Skeletal muscle cell (primary cell): ENCODE measurements at places on chromosomes 12 and 14.
A peak's percentile ranks its signal among the peaks of the same experiment; 100 is the strongest.

GRCh38 chr14:91396959-91397815, 20.4 kb downstream of the CCDC88C start:
- DNase-seq: no peak

- DNase-seq: no peak
Measured at GRCh38 chr12:110775997-110776396, 33.3 kb upstream of the PPP1CC start.

DNA sequence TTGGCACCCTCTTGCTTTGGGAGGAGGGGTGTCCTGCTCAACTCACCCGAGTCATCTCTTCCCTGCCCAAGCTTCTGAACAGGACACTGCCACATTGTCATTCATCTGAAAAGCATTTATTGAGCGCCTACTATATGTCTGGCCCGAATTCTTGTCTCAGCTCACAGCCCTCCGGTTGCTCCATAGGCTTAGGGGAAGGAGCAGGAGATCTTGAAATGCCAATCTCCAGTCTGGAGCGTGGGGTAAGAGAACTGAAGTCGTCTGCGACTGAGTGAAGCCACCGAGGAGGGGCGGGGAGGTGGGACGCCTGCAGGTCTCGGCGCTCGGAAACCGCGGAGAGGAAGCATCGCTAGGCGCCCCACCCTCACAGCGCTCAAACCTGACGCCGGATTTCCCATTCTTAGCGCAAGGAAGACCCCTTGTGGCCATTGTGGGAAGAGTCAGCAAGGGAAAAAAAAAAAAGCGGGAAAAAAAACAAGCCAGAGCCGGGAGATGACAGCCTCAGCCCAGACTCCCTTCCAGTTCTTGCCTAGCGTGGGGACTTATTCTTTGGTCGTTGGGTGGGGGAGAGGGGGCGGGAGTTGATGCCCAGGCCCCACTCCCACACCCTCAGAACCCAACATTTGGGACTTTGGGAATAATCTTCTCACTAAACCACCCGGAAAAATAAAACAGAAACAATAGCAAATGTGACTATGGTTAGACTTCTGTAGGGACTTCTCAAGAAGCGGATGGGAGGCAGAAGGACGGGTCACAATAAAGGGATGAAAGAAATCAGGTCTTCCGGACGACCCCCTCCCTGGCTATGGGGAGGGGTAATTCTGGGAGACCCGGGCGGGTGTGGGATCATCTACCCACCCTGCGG, 28.2 kb upstream of the SMUG1 start:
- DNase-seq: no peak

DNA sequence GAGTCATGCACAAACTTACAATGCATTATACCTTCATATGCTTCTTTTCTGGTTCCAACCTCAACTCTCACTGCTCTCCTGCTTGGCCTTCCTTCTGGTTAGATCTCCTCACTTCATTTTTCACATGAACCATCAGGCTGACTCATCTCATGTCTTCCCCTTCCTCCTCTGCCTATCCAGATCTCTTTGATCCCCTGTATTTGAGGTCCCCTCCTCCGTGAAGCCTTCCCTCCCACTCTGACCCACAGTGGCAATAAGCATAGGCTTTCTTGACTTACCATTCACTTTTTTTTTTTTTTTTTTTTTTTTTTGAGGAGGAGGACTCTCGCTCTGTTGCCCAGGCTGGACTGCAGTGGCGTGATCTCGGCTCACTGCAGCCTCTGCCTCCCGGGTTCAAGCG, 14.7 kb upstream of the ASIC1 start:
- DNase-seq: no peak

DNA sequence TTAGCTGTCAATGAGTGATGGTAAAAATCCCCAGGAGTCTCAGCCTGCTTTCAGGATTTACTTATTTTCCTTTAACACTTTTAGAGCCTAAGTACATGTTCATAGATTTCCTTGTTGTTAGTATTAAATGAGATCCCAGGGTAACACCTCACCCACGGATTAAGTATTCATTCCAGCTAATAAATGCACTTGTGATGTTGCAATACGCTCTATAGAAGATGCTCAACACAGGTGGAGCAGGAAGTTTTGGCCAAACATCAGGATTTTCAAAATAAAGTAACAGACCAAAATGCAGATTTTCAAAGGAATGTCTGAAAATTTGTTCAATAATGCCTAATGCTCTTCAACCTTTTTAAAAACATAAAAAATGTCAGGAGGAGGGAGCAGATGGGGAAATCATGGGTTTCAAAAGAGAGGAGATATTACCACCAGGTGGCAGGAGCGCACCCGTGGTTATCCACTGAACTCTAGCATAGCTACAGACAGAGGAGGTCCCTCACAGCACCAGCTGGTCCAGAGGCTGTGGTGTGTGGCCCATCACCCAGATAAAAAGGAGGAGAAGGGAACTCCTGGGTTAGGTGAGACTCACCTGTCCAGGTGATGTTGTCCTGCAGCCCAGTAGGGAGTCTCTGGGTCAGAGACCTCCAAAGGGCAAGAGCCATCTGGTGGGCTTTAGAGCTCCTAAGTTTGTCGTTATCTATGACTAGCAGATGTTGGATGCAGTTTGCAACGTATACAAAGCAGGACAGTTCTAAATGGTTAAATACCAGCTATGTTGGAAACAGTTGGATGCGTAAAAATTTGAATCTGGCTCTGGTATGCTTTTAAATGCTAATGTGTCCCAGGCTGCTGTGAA, 1158.4 kb upstream of the TMEM132C start:
- DNase-seq: peak; percentile 31

DNA sequence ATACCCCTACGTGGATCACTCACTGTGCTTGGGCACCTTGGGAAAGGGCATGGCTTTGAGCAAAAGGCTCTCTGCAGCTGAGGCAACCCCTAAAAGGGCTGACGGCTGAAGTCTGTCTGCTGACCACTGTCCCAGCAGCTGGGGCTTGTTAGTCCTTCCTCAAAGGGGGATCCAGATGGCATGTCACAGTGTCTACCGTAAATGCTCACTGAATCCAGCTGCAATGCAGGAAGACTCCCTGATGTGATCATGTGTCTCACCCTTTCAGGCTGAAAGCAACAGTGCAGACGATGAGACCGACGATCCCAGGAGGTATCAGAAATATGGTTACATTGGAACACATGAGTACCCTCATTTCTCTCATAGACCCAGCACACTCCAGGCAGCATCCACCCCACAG, 12.4 kb downstream of the OAS1 start:
- no peak for DNase-seq

- DNase-seq: no peak
Measured at GRCh38 chr12:2165021-2165420, 112.2 kb downstream of the CACNA1C start.

GRCh38 chr14:106670011-106670410, 1143.6 kb downstream of the TMEM121 start:
- no peak for DNase-seq

DNA sequence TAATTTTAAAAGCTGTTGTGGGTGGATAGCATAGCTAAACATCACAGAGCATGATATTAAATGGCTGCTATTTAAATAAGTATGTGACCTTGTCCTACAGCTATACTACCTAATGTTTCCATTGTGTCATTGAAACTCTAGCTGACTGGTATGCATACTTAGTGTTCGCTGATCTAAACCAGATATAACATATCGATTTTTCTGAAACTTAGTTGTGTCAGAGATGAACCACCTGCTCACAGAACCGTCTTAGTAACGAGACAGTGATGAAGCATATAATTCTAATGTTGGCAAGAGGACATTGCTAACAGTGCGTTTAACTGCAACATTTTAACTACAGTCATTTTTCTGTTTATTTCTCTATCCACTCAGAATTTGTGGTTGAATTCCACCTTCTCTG, 36.1 kb upstream of the NUAK1 start:
- DNase-seq: no peak

- no peak for DNase-seq
Measured at GRCh38 chr12:112185093-112185923, 59.9 kb downstream of the TRAFD1 start.

GRCh38 chr14:22658946-22659345, 14.8 kb upstream of the OR6J1 start:
- no peak for DNase-seq

- no peak for DNase-seq
Measured at GRCh38 chr12:106152334-106152733, 13.6 kb upstream of the NUAK1 start.

- DNase-seq: no peak
Measured at GRCh38 chr12:82672811-82673495, 13.8 kb upstream of the TMTC2 start.

GRCh38 chr12:132173135-132174014, 29.1 kb downstream of the NOC4L start:
- no peak for DNase-seq

- no peak for DNase-seq
Measured at GRCh38 chr12:113819495-113819894, 146.6 kb downstream of the RBM19 start.

- no peak for DNase-seq
Measured at GRCh38 chr12:46963191-46963590, 116.2 kb upstream of the PCED1B start.

- DNase-seq: no peak
Measured at GRCh38 chr14:43625294-43625693, 881.8 kb downstream of the FSCB start.

GRCh38 chr12:61999311-61999710, 260.9 kb upstream of the USP15 start:
- no peak for DNase-seq

DNA sequence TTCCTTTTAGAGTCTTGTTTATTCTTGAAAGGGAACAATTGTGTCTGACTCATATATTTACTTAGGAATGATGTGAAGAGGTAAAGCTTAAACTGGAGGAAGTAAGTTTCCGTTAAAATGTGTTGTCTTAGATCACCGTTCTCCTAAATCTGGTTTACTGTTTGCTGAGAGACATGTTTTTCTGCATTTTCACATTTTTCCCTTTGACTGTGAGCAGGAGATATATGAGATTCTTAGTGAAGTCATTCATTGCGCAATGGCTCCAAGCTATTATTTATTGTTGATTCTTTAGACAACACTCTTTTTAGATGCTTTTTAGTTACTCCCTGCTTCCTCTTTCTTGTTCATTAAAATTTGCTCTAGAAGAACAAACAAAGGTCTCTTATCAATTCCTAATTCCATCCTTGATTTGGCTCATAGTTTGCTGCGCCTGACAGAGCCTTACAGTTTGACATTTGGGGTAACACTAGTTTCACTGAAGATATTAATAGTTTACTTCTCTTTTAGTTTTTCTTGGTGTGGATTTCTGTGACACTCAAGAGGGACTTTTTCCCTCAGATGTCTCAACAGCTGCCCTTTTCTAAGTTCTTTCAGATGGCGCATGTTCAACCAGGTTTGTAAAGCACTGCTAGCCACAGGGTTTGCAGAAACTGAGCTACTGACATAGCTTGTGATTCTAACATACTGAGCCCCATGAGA, 11.4 kb downstream of the CLECL1 start:
- DNase-seq: no peak

- no peak for DNase-seq
Measured at GRCh38 chr12:10310926-10311720, 3.5 kb downstream of the KLRD1 start.
